ENCODE measurements at places on chromosomes 4 and X.

- DNase-seq, result no peak
Observed at GRCh38 chrX:120238933-120239332, 11.7 kb upstream of the ZBTB33 start.

- DNase-seq, result no peak
Observed at GRCh38 chrX:48475296-48475695, 703 bp upstream of the FTSJ1 start.

GRCh38 chrX:10352536-10352935 is 195.8 kb downstream of the CLCN4 start:
- DNase-seq, result no peak

DNA sequence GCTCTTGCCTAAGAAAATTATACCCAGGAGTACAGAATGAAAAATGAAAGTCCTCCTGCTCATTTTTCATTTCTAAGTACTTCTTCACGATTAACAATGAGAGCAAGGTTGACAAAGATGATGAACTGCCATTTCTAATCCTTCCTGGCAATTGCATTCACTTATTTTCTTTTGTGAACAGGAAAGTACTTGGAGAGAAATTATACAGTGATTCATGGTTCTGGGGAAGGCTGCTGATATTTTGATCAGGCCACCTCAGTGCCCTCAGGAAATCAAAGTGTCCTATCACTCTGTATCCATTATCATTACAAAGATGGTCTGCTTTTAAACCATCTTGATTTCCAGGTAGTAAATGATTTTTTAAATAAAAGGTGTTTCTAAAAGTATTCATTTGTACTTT is 467.5 kb downstream of the PACRGL start:
- DNase-seq, result no peak

GRCh38 chrX:132393085-132393484 is 95.8 kb downstream of the MBNL3 start:
- no peak for DNase-seq

DNA sequence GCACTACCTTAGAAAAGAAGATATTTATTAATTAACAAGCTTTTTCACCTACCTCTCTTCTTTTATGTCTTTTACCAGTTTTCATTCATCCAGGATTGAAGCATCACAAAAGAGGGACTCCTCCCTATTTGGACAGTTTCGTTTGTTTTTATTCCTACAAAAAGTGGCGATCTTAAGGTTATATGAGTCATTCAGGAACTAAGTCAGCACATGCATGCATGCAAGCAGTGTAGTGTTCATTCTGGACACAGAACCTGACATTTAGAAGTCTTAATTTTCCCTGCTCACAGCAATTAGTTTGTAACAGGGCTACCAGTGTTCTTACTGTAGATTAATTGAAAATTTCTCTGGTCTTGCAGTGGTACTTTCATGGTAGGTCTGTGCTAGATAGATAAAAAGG is 47.9 kb upstream of the QRFPR start:
- no peak for DNase-seq

- no peak for DNase-seq
Observed at GRCh38 chrX:15631637-15632036, 30.9 kb upstream of the ACE2 start.

DNA sequence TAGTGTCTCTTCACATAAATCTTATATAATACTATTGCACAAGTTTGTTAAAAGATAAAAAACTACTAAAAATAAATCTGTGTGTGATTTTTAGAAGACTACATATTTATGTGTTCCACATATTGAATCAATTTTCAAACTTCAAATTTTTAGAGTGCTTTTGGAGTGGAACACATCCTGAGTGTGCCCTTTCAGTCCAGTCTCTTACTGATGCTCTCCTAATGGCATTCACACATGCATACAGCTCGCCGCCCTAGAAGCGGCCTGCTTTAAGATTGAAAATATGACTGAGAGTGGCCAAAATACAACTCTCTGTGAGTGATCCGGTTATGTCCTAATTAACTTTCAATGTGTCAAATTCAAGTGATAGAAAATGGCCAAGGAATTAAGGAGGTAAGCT is 628.8 kb downstream of the ANKRD50 start:
- DNase-seq, result no peak

Data from right renal pelvis (tissue), 4 donors.